ENCODE measurements at places on chromosomes 6 and 20.

- DNase-seq: no peak
These were observed 46.1 kb downstream of the TBX18 start for GRCh38 chr6:84718038-84718955.

- DNase-seq: no peak
These were observed 211.6 kb upstream of the ZNF217 start for GRCh38 chr20:53804920-53805894.

DNA sequence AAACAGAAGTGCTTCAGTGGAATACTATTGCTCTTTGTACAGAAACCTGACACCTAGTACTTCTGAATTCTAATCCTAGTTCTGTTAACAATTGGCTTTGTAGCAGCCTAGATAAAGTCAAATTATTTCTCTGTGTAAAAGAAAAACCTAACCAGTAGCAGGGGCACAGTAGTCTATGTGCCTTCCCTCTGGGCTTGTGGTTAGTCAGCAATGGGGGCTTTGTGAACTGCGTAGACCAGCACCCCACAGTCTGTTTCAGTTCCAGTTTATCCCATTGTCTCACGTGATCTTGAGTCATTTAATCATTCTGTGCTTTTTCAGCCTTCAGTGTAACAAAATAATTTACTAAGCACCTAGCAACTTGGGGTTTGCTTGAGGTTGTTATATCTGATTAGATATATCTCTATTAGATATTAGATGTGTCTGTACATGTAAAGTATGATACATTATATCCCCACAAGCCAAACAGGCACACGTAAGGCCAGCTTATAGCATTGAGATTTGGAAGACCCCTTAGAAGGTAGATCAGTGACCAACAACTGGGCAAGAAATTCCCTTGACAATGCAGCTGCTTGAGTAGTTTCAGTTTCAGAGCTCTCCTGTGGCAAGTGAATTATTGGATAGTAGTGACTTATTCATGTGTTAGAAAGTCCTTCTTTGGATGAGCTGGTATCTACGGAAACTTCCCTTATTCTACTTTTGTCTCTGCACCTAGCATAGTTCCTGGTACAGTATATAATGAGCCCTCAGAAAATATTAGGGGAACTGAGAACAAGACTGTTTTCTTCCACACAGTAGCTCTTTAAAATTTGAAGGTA, 27.9 kb upstream of the CCR6 start:
- DNase-seq: no peak

DNA sequence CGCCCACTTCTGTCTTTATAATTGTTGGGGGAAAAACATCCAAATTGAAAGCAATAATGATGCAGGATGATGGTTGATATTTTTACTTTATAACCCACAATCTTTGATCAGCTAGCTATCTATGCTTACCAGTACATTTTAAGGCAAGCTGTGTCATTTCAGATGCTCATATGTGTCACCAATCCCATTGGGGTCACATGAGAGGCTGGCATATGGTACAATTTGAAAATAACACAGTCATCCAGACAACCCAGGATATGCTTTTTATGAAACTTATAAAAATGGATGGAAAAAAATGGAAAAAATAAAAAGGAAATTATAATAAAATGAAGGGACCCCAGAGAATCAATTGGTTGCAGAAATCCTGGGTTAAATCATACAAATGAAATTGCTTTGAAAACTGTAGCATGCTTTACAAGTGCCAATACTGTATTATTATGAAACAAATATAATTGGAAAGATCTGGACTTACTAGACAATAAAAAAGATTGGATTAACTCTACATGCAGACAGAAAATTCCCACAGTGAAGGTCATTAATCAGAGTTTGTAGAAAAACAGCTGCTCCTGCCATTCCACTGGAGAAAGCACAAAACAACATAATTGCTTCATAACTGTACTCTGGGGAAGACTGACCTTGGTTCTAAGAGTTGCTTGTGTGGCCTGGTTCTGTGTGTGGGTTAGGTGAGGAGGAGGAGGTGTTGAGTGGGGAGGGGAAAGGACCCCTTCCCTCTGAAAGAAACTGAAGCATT, 13.3 kb upstream of the PRIM2 start:
- DNase-seq: no peak

GRCh38 chr6:30730601-30731435, 10.7 kb downstream of the TUBB start:
- DNase-seq: no peak

- DNase-seq: no peak
These were observed 296.6 kb upstream of the MANEA start for GRCh38 chr6:95280686-95281273.

DNA sequence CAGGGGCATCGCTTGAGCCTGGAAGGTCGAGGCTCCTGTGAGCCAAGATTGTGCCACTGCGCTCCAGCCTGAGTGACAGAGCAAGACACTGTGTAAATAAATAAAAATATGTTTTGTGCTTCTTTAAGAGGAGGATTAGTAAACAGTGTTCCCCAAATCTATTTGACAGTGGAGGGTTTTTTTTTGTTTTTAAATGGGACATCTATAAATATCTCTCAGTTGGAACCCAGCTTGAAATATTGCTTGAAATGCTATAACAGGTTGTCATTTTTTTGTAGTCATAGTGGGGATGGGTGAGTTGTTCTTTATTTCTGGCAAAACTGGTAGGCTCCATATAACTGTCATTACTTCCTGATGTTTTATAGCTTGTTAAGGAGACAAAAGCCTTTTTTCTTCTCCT, 54.3 kb downstream of the CARMIL1 start:
- DNase-seq: no peak

- DNase-seq: no peak
These were observed 84.4 kb downstream of the MAP7 start for GRCh38 chr6:136465766-136466303.

DNA sequence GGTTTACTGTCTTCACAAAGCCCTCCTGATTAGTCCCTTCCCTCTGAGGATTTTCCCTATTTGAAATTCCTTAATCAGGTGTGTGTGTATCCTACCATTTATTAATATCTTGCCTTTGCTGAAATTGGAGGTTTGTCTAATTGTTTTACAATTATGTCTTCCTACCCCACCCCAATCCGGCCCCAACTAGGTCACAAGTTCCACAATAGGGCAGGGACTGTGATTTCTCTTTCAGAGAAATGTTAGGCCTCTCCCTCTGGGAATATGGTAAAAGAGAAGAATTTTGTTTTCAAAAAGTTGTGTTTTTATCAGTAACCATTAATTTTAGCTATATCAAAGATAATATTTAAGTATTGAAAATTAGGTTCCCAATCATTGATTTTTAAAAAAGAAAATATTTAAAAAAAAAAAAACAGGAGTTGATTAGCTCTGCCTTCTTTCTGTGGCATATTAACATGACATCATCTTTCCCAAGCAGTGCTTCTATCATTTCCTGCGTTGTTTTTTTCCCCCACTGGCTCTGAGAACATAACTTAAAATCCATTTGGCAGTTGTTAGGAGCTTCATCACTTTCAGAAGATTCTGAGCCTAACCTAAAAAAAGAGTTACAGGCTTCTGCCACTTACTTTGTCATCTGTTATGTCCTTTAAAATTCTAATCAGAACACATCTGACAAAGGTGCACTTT, 36.1 kb downstream of the BLOC1S5 start:
- DNase-seq: no peak

- no peak for DNase-seq
These were observed 45.0 kb downstream of the NT5E start for GRCh38 chr6:85494547-85495536.

- no peak for DNase-seq
These were observed 38.0 kb downstream of the CITED2 start for GRCh38 chr6:139336488-139336887.

GRCh38 chr6:167930295-167930694, 67.2 kb upstream of the KIF25 start:
- no peak for DNase-seq

GRCh38 chr6:143061597-143062385, 1.1 kb downstream of the AIG1 start:
- DNase-seq: no peak

DNA sequence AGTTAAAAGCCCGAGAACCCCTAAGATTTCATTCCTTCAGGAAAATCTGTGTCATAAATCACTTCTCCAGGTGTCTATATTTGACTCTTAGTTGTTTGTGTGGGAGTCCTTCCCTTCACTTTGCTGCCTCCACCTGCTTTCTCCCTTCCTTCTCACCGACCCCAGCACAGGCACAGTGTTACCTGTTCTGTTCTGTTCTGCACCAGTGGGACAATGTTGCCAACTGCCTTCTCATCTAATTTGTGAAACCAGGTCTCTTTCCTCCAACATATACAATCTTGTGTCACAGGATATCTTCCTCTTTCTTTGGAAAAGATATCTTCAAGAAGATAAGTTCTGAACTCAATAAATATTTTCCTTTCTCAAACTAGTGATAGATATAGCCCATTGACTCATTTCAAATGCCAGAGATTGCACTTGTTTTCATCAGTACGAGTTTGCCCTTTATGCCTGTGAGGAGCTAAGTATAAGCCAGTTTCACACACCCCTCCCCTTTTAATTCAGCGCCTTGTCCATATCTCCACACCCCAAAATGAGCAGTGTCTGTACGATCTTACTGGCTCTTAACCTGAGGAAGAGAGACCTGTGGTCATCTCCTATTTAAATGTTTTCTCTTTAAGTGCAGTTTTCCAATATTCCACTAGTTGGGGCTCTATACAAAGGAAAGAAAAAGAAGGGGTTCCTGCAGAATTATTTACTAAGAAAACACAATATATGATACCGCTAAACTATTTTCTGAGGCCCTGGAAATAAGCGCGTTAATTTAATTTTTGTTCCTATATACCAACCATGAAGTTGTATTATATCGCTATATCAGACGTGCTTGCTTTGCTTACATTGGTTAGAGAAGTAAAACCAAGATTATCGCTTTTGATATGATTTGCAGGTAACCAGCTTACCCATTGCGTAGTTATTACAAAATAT, 81.6 kb upstream of the PREP start:
- DNase-seq: no peak

- no peak for DNase-seq
These were observed 128.2 kb upstream of the LAMA2 start for GRCh38 chr6:128754658-128755256.

DNA sequence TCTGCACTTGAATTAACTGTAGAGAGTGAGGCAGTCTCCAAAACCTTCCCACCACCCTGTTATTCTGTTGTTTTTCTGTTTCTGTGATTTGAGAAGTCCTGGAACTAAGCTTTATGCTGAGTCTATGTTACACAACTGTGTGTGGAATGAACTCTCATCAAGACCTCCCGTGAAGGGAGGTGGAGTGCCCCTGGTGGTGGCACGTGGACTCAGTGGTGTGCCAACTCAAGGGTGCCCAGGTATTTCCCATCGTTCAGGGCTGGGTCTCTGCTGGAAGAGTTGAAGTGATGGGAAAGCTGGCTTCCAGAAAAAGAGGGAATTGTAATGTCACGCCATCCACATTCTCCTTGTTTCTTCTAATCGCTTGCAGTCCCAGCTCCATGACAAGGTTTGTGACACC, 374.2 kb downstream of the SMOC2 start:
- DNase-seq: no peak

GRCh38 chr6:131755597-131755996, 44.8 kb upstream of the CTAGE9 start:
- DNase-seq: no peak

DNA sequence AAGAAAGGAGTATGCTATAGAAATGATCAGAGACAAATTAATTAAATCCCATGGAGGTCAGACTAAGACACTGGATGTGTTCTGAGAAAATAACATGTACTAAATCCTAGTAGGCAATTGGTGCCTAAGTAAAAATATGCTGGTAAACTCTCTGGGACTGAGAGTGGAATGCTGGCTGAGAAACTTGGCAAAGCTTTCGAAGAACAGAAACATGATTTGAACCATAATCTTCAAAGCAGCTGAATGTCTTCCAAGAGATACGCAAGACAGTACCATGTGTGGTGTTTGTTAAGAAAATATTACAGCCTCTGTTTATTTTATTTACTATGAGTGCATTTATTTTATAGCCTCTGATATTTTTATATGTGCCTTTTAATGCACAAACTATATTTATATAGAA, 55.2 kb downstream of the EFHC1 start:
- no peak for DNase-seq

GRCh38 chr6:137783710-137784109, 83.3 kb upstream of the TNFAIP3 start:
- no peak for DNase-seq

DNA sequence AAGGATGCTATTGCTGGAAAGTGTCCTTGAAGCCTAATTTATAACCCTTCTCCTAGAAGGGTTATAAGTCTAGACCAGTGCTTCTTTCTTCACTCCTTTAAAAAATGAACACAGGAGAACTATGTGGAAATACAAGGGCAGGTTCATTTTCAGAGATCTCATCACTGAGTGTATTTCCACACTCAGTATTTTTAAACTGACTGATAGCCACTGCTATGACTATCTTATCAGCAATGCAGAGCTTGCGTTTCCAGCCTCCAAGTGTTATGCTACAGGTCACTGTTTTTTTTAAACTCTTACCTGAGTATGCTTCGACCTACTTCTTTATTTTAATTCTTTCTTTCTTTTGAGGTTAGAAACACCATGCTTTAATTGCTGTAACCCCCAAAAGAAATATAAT, 319.1 kb downstream of the ARHGAP18 start:
- no peak for DNase-seq

GRCh38 chr6:63716169-63716568, 80.6 kb downstream of the PHF3 start:
- no peak for DNase-seq

- DNase-seq: no peak
These were observed 852 bp upstream of the TFEB start for GRCh38 chr6:41736186-41736733.

DNA sequence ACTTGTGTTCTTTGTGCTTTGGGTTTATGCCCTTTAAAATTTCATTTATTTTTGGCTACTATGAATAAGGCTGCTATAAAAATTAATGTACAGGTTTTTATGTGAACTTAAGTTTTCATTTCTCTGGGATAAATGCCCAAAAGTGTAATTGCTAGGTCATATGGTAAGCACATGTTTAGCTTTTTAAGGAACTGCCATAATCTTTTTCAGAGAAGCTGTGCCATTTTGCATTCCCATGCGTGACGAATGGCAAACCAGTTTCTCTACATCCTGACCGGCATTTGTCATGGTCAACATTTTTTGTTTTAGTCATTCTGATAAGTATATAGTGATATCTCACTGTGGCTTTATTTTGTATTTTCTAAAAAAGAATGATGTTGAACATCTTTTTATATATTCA, 236.0 kb upstream of the SGK1 start:
- no peak for DNase-seq

DNA sequence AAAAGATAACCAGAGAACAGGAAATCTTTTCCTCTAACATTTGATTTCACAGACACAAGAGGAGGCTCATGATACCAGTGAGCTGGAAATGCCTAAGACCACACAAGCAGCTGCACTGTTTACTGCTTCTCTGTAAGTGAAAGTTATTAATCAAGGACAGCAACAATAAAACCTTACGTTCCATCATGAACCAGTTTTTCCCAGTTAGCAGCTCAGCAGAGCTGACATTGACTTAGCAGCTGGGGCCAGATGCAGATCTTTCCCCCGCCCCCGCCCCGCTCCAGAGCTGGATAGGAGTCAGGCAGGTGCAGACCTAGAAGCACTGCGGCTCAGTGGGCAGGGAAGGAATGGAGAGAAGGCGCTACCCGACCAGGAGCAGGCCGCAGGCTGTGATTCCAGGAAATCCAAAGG, 275.2 kb downstream of the GMDS start:
- no peak for DNase-seq

All from substantia nigra (tissue), 51 donors.